ENCODE measurements at places on chromosomes 2 and 18. TPM values are rescaled to one million over a fixed set of nuclear protein-coding genes. Genes with fewer than 3 reads are reported as not detected.
A peak's percentile ranks its signal among the peaks of the same experiment; 100 is the strongest.

VIT gene
- not detected for total RNA-seq

DNA sequence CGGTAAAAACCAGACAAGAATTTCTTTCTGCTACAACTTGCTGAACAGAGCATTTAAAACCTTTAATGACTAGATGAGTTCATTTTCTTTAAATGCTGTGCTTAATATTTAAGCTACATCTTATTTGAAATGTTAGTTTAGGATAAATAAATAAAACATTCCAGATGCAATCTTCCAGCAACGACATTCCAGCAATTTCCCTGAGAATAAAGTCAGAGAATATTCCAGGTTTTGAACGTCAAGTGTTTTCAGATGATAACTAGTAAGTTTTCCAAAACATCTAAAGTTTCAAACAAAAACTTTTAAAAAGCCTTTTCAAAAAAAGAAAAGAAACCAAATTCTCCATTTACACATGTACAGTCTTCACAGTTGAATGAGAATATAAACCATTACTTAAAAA, 104.8 kb downstream of the PPP1R1C start:
- no peak for DNase-seq
- no peaks in the 10 kb centered on the region for H3K4me1 ChIP-seq
- H3K27ac ChIP-seq, result no peak overlapping the region
- H3K27me3 ChIP-seq, result no peaks in the 10 kb centered on the region
- no peak overlapping the region for H3K4me3 ChIP-seq

GRCh38 chr2:55419233-55419678, 400 bp downstream of the CCDC88A start:
- peak overlapping the region; percentile 74 for H3K27ac ChIP-seq
- H3K27me3 ChIP-seq, result no peaks in the 10 kb centered on the region
- H3K36me3 ChIP-seq, result no peaks in the 10 kb centered on the region
- H3K4me3 ChIP-seq, result peak overlapping the region; percentile 88

DNA sequence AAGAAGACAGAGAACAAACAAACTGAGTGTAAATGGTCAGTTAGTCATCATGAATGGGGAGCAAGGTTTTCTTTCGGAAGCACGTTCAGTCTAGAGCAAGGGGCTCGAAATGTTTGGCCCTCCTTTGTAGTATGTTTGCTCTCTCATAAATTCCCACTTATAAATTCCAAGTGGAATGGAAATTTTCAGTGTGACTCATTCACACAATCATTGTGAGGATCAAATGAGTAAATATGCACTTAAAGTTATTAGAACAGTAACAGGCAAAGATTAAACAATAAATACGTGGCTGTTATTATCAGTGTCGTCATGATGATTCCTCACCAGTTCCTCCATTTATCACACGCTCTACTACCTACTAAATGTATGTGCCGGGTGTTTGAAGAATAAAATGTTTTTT, 10.5 kb downstream of the CNGA3 start:
- DNase-seq, result no peak
- H3K27ac ChIP-seq, result no peak overlapping the region
- no peaks in the 10 kb centered on the region for H3K27me3 ChIP-seq
- H3K36me3 ChIP-seq, result no peaks in the 10 kb centered on the region
- no peaks in the 10 kb centered on the region for H3K4me1 ChIP-seq
- H3K4me3 ChIP-seq, result no peak overlapping the region

DNA sequence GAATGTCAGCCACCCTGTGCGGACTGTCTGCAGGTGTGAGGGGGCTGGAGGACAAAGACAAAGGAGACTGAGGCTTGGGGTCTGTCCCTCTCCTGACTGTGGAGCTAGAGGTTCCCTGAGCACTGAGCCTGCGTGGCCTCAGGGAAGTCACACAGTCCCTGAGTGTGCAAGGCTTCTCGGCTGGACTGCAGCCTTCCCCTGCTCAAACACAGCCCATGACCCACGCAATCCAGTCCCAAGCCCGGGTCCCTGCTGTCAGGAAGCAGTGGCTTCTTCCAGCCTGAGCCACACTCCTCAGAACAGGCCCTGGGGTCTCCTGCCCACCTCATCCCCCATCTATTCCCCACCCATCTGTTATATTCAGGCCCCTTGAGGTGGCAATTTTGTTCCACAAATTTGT, 2.7 kb downstream of the ASTL start:
- DNase-seq, result no peak
- H3K27ac ChIP-seq, result no peak overlapping the region
- no peaks in the 10 kb centered on the region for H3K27me3 ChIP-seq
- no peaks in the 10 kb centered on the region for H3K36me3 ChIP-seq
- no peak overlapping the region for H3K4me3 ChIP-seq

- no peaks in the 10 kb centered on the region for H3K4me1 ChIP-seq
- H3K27ac ChIP-seq, result no peak overlapping the region
- no peaks in the 10 kb centered on the region for H3K27me3 ChIP-seq
- H3K36me3 ChIP-seq, result no peaks in the 10 kb centered on the region
Observed at GRCh38 chr18:25434745-25435144, 82.8 kb upstream of the ZNF521 start.

DNA sequence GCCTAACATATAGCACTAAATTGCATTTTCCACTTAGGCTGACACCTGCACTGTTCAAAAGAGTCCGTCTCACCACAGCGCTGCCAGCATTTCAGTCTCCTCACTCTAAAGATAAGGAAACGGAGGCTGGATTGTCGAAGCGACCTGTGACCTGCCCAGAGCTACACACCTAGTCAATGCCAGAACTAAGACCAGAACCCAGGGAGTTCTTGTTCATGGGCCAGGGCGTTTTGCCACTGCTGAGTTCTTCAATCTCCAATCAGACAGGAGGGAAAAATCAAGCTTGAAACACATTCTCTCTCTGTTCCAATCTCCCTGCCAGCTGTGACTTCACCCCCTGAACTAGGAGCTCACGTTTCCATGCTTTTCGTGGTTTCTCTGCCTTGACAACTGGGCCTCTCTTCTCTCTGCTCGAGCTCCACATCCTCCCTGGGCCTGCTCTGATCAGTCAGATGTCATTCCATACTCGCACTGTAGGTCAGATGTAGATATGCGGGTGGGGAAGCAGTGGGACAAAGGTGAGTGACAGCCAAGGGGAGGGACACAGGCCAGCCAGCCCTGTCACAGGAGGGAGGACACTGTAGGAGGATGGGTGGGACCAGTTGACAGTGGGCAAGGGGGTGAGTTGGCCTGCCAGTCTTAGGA, 221.1 kb upstream of the SMAD2 start:
- no peak overlapping the region for H3K27ac ChIP-seq
- no peaks in the 10 kb centered on the region for H3K4me1 ChIP-seq
- H3K36me3 ChIP-seq, result no peaks in the 10 kb centered on the region
- H3K4me3 ChIP-seq, result no peak overlapping the region
- DNase-seq, result no peak
